A673 (cell line): ENCODE measurements at places on chromosomes 6 and 20.

- peak; percentile 91 for DNase-seq
Observed at GRCh38 chr20:40990542-40991120, 38.0 kb upstream of the TOP1 start.

GRCh38 chr20:29741894-29742698 is 1515.4 kb upstream of the DEFB115 start:
- DNase-seq, result no peak

DNA sequence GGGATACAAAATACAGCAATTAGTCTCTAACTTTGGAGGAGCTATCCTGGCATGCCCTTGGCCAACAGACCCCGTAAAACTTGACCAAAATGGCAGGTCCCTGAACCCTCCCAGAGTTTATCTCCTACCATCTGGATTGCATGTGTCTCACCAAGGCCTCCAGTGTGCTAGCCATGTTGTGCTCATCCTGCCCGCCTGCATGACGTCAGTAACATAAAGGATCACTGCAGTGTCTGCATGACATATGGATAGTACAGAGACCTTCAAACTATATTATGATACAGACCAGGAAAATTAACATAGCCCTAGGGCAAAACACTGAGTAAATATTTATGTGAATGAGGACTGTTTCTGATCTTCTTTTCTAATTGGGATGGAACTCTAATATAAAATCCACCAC is 25.3 kb downstream of the CPXM1 start:
- DNase-seq, result no peak

DNA sequence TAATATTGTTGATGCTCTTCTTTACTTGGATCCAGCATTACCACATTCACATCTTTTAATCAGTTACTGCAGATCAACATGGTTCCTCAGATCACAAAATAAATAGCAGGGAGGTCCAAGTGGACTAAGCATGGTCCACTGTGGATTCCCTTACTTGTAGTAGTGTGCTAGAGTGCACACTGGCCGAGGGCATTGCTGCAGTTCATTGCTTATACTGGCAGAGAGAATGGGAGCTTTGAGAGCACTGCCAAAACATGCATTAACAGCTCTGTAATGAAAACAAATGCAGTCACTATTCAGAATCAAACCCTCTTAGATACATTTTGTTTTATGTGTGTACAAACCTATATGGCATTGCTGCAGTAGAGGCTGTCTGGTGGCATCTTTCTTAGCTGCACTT is 471.5 kb downstream of the CD109 start:
- no peak for DNase-seq

- DNase-seq, result no peak
Observed at GRCh38 chr20:49096203-49096730, 50.2 kb downstream of the CSE1L start.

DNA sequence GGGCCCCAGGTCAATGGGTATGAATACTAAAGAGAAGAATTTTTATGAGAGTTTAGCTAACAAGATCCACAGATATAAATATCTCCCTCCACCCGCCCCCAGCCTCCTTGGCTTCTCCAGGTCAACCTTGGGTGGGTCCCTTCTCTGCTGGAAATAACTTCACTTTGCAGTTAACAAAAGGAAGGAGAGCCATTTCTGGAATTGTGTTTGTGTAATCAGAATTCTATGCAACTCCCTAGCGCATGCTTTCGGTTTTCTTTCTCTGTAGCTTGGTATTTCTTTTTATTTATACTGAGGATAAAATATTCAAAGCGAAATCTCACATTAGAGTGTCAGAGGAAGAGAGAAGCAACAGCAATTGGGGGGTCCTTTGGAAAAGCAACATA is 27.1 kb downstream of the RIPOR2 start:
- no peak for DNase-seq

DNA sequence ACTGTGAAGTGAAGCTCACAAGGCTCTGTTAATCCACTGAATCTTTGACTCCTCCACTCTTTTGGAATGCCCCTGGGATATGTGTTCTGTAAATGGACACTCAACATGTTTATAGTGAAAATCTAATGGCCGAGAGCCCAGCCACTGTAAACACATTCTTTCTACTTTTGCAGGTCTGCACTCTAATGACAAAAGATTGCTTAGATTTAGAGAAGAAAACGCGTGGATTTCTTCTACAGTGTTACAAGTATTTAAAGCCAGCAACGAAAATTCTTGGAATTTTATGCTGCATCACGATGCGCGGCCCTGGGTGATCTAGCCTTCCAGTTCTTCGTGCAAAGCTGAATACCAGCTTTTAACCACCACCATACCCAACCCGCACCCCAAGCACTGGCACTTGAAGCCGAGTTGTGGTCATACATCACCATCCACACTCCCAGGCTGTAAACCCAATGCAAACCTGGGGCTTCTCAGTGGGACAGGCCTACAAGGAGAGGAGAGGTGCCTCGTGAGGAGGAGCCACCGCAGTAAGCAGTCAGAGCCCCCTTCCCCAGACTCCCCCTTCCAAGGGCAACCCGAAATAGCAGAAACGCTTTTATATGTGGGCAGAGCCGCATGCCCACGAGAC is 3.7 kb upstream of the FOXO3 start:
- no peak for DNase-seq

DNA sequence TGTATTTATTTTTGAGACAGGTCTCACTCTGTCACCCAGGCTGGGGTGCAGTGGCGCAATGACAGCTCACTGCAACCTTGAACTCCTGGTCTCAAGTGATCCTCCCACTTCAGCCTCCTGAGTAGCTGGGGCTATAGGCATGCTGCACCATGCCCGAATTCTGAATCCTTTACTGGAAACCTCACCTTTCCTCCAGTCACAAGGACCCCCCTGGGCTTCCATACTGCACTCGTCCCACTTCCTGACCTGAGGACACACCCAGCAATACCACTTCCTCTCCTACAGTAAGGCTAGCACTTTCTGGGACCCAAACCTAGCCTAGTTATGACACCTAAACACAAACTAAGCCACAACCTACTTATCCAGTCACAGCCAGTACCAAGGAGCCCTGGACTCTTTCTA is 68.2 kb downstream of the FAM217A start:
- no peak for DNase-seq

DNA sequence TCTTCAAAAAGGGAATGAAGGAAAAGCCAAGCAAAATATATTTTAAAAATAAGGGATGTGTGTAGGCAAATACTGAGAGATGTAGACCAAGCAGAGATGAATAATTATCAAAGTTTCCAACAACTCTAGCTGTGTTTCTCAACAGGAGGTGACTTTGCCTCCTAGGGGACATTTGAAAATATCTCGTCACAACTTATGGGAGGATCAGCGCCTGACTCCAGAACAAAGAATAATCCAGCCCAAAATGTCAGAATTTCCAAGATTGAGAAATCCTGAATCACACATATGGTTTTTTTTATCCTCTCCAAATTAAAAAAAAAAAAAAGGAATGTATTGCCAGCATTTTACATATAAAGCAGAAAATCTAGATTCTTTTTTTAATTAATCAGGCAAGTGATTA is 241.2 kb upstream of the ZFP64 start:
- no peak for DNase-seq

DNA sequence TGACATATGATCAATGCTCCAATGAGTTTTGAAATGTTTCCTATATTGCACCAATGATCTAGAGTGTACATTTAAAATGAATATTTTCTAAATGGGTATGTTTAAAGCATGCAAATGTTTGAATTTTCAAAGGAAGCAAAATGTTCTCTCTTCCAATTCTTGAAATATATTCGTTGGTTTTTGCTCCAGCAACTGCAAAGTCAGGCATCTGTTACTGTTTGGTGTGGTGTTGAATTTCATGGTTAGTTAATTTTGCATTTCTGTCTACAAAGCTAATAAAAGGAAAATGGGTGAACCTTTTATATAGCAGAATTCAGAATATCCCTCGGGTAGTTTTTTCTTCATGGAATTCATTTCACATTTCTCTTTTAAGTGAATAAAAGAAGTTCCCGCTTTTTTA is 1018.3 kb downstream of the GRIK2 start:
- DNase-seq, result no peak

DNA sequence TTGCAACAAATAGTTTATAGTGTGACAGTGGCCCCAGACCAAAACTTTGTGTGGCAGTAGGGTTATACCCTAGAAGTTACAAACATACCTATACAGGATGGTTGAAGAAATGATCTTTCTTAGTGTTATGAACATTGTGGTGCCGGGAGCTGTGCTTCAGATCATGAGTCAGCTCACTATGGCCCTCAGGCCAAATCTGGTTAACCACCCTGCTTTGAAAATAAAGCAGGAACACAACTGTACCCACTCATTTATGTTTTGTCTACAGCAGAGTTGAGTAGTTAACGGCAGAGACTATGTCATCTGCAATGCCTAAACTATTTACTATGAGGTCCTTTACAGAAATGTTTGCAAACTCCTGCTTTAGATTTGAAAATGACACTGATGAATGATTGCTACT is 24.3 kb downstream of the AKAP7 start:
- DNase-seq, result no peak

DNA sequence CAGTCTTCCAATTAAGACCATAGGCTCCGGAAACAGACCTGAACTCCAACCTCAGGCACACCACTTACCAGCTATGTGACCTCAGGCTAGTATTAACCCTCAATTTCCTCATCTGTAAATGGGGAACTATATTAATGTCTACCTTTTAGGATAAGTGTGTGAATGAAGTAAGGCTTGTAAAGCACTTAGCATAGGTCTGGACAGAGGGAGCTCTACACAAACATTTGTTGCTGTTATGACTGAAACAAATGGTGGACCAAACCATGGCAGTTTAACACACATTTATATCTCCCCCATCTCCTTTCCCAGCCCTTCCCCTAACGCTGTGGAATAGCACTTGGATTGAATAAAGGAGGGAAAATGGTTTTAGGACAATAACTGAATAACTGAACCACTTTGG is 48.7 kb downstream of the TSHZ2 start:
- no peak for DNase-seq

DNA sequence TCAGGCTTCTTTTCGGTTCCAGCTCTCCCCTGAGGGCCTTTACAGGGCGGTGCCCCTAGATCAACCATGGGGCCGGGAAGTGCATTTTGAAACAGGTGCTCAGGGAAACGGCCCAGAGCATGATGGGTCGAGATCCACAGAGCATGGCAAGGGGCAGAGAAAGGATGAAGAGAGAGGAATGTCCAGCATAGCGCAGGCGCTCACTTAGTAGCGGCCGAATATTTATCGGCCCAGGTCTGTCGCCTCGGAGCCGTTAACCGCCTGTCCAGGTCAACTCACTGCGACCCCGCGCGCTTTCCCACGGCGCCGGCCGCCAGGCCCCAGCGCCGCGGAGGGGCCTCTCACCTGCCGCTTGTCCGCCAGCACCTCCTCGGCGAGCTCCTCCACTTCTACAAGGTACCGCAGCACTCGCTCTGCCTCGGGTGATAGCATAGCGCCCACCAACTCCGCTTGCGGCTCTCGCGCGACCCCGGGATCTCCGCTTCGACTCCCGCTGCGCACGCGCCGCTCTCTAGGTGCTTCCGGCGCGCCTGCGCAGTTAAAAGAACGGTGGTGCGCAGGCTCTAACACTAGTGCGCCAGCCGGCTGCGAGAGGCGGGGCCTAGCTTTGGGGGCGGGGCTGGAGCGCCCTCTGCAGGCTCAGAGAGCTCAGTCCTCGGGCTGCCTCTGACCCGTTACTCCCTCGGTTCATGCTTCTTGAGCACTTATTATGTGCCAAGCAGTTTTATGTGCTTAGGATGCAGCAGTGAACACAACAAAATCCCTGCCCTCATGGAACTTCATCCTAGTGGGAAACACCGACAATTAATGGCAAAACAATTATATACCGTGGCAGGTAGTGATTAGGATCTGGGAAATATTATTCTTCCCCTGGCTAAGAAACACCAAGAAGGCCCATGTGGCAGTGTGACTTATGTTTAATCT is at the start of gene PDRG1:
PDRG1 (minus strand) TSS at position 517 of the 924 bp plus-strand sequence; CDS start at position 432, 85 bp downstream.
- DNase-seq, result peak; percentile 97

DNA sequence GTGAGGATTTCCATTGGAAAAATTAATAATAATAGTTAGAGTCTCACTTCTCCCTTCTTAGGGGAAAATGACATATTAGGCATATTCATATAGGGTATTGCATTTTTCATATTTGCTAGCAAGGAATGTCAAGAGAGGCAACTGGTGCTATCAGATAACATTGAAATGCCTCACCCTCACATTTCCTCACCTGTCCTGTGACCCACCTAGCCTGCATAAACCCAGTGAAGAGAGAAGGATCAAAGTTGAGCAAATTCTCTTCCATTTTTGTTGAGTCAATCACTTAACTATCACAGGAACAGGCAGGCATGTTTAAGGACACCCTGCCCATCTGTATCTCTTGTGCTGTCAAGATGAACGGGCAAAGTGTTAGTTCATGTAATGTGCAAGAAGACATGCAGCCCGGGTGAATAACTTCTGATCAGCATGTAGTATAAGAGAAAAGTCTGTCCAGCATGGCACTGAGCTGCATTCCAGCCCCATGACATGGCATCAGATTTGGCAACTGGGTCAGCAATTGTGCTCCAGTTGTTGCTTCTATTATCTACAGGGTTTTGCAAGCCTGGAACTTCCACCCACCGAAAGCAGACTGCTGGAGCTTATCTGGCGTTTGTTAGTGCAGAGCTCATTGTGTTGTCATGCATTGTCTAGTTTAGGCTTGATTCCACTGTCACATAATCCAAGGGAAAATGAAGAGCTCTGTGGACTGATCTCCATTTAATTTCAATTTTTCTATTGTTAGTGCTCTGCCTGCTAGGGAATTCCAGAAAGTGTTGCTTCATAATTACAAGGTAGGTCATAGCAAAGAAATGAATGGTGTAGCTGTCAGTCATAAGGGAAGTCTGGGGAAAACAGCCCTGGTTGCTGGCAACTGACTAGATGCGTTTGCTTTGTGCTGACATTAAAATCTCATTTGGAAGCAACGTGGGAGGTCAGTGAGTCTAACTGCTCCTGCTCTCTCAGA is 138.4 kb upstream of the TNFAIP3 start:
- DNase-seq, result no peak

- DNase-seq, result peak; percentile 74
Observed at GRCh38 chr6:11231564-11232192, 790 bp downstream of the NEDD9 start.

DNA sequence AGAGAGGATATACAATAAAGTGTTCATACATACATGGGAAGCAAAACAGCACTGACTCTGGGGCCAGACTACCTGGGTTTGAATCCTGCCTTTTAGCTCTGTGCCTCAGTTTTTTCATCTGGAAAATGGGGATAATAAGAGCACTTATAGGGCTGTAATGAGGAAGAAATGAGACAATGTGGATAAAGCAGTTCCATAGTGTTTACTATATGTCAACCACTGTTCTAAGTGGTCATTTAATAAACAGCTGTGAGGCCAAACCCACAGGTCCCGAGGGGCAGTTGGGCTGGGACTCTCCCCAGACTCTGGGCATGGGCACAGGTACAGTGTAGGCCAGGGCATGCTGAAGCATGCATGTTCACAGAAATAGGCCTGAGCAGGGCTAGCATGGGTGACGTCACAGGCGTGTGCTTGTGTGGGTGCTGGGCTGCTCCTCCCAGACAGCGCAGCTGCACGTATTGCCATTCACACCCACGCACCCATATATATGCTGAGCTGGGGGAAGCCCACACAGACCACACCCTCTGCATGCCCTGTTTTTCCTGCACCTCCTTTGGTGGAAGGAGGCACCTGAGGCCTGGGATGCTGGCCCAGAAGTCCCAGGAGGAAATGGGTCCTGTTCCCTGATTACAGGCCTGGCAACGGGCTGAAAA is 3.5 kb upstream of the PLCG1 start:
- peak; percentile 39 for DNase-seq

GRCh38 chr6:110649704-110650103 is 165.6 kb downstream of the CDK19 start:
- no peak for DNase-seq

- peak; percentile 62 for DNase-seq
Observed at GRCh38 chr20:49385465-49385864, 97.0 kb downstream of the KCNB1 start.

- DNase-seq, result no peak
Observed at GRCh38 chr6:92043777-92044176, 1375.6 kb downstream of the EPHA7 start.
